ENCODE measurements at places on chromosomes 3 and 15. TPM values are rescaled to one million over a fixed set of nuclear protein-coding genes. Genes with fewer than 3 reads are reported as not detected.

CCDC39 gene
- total RNA-seq, result not detected

GALNT15 gene
- 83.7 TPM for total RNA-seq

NPRL2 gene
- total RNA-seq, result 23.5 TPM

PCSK6 gene
- total RNA-seq, result 1.8 TPM

GPR149 gene
- not detected for total RNA-seq

ITGA11 gene
- 0.20 TPM for total RNA-seq

LRRC15 gene
- under 0.01 TPM for total RNA-seq

ADAMTS17 gene
- 0.73 TPM for total RNA-seq

Data from subcutaneous preadipocyte (primary cell).